ENCODE measurements at places on chromosomes 16 and 17.

GRCh38 chr17:46834846-46835245 is 16.4 kb upstream of the WNT3 start:
- no peak for DNase-seq

DNA sequence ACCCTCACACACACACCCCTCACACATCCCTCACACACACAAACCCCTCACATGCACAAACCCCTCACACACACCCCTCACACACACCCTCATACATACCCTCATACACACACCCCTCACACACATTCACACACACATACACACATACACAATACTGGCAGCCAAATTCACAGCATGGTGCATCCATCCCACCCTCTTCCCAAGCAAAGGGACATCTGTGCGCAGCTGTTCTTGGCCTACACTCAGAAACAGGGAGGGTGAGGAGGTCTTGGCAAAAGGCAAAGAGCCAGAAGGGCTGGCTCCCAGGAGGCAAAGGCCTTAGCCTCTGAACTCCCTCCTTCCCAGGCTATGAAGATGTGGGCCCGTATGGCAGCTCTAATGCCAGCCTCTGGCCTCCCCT is 23.4 kb downstream of the C17orf67 start:
- no peak for DNase-seq

DNA sequence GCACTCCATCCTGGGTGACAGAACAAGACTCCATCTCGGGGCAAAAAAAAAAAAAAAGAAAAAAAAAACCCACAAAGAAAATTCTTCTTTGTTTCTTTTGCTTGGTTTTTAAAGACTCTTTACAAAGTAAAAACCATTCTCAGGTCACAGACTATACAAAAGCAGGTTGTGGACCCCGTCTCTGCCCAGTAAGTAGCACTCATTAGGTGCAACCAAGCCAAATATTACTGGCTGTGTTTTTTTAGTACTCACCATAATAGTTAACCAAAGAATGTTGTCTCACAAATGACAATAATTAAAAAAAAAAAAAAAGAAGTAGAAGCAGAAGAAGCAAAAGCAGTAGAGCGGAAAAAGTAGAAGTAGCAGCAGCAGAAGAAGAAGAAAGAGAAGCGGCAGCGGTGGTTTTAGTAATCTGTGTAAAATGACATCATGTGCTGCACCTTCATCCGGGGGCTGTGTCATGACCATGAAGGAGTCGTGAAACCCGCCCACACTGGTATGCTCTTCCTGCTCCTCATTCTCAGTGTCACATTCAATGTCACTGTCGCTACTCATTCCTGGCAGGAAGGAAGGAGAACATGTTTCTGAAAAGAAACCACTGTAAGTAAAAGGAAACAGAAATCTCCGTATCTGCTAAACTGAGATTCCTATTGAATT is 105.4 kb downstream of the TRIM37 start:
- DNase-seq: peak; percentile 40

DNA sequence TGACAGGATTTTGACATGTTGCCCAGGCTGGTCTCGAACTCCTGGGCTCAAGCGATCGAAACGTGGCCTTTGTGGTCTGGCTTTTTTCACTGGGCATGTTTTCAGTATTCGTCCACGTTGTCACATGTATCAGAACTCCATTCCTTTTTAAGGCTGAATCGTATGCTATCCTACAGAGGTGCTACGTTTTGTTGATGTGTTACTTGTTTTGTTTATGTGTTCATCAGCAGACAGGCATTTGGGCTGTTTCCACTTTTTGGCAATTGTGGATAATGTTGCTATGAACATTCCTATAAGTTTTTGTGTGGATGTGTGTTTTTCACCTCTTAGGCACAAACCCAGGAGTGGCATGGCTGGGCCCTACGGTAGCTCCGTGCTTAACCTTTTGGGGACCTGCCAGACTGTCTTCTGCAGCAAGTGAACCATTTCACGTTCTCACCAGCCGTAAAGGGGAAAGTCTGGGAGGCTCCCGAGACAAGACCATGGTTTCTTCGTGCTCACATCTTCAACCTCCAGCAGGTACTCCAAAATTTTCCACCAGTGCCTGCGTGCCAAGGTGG is 26.9 kb downstream of the ADCY9 start:
- DNase-seq: no peak

DNA sequence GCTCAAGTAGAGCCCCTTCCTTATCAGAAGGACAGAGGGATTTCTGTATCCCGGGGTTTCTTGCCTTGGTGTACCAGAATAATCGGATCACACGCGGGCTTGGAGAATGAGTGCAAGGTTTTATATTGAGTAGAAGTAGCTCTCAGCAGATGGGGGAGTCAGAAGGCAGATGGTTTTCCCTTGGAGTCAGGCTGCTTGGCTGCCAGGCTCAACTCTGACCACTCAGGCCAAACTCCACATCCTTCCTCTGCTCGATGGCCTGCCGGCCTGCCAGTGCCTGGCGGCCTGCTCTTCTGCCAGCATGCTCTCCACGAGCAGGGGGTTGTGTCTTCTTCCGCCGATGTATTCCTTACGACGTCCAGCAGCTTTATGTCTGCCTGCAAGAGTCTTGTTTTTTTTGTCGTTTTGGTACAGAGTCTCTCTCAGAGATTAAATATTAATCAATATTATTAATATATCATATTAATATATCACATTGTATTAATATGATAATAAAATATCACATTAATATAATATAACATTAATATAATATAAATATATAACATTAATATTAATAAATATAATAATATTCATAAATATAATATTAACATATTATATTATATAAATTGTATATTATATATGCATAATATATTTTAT is 229.2 kb upstream of the WSCD1 start:
- DNase-seq: no peak

DNA sequence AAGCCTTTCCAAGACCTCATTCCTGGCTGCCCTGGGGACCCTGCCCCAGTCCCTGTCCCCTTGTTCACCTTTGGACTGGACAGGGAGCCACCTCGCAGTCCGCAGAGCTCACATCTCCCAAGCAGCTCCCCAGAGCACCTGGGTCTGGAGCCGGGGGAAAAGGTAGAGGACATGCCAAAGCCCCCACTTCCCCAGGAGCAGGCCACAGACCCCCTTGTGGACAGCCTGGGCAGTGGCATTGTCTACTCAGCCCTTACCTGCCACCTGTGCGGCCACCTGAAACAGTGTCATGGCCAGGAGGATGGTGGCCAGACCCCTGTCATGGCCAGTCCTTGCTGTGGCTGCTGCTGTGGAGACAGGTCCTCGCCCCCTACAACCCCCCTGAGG is 38.7 kb upstream of the IL21R start:
- DNase-seq: no peak

- no peak for DNase-seq
These were observed 4.8 kb upstream of the ERBB2 start for GRCh38 chr17:39695089-39695474.

- DNase-seq: no peak
These were observed 46.2 kb downstream of the ZFPM1 start for GRCh38 chr16:88499292-88499691.

DNA sequence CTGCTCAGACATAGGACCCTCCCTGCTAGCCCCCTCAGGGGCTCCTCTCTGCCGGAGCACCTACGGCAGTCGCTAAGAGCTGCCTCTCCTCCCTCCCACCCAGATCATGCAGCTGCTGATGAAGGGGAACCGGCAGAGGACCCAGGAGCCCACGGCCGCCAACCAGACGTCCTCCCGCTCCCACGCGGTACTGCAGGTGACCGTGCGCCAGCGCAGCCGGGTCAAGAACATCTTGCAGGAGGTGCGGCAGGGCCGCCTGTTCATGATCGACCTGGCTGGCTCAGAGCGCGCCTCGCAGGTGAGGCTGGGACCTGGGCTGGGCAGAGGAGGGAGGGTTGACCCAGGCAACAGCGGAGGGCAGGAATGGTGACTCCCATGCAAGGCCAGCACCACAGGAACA is 17.0 kb downstream of the BTBD17 start:
- DNase-seq: no peak

DNA sequence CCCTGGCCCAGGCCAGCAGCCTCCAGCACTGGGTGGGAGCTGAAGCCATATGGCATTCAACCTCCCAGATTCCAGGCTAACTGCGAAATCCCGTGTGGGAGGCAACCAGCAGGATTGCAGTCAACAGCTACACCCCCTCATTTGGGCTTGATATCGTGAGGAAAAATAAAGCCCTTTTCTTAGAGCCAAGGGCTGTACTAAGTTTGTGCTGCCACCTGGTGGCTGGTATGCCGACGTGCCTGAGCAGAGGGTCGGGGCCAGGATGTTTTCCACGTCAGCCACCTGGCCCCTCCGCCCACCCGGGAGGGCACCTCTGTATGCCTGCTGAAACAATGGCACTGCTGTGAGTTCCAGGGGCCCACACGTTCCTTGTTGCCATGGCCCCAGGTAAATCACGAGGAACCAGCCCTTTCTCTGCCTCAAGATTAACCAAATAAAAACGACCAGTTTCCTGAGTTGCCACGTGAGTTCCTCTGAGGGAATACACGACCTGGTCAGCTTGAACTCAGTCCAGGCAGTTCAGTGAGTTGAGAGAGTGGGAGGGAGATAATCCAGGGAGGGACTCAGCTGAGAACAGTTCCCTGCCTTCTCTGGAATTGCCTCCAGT is 9.0 kb downstream of the TMEM98 start:
- DNase-seq: peak; percentile 40

DNA sequence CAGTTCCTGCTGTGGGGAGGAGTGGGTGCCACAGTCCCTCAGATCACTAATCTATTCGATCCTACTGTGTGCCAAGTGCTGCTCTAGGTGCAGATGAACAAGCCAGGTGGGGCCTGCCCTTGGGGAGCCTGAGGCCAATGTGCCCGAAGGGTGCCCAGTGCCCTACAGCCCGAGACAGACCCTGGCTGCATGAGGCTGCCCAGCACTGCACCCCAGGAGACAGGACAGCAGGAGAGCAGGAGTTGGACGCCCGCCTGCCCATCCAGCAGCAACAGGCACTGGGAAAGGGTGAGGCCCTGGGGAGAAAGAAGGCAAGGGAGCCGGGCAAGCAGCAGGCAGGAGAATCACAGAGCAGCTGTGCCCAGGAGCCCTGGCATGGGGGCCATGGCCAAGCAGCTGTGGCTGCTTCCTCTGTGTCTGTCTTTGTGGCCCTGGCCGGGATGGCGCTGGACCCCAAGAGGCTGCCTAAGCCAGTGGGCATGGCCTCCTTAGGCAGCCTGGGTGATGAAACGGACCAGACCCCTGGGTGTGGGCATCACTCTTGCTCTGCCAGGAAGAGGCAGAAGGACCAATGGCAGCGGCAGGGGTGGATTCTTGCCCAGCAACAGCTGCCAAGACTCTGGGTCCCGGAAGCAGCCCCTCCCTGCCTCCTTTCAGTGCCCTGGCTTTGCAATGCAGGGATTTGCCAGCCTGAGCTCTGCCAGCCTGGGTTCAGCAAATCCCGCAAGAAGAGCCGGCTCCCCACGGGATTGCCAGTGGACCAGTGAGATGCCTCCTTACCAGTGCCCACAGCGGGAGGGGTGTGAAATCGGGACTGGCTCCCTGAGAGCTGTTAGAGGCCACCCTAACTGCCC is 179.6 kb upstream of the TNRC6C start:
- DNase-seq: no peak

- DNase-seq: no peak
These were observed 88.4 kb downstream of the ZZEF1 start for GRCh38 chr17:4054446-4054845.

DNA sequence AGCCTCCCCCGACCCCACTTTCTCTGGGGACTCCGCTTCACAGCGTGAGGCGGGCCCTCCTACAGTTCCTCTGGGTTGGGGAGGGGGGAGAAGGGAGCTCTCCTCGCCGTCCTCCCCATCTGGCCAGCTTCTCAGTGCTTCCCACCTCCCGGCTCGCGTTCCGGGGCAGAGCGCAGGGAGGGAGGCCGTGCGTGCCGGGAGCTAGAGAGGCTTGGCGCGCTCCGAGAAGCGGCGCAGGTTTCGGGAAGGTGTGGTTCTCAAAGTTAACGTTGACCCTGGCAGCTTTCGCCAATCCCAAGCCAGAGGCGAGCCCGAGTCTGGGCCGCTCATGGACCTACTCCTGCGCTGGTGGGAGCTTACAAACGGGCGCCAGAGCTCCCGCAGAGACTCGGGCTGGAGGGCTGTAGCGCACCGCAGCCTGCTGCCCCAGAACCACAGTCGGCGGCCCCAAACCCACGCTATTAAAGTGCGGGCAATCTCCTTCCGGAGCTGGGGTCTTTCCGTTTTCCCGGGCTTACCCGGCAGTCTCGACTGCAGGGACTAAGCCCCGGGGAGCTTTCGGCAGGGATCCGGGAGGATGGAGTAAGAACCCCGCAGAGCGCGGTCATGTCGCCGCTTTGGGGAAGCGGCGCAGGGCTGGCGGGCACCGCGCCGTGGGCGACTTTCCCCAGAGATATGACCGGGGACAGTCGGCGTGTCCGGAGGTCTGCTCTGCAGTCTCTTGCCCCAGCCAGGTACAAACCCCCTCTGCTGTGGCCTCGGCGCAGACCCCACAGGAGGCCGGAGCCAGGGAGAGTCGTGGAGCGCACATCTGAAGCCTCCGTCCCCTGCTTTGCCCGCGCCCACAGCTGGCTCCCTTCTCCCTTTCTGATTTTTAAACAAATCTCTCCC is 787 bp downstream of the CDH11 start:
- no peak for DNase-seq

DNA sequence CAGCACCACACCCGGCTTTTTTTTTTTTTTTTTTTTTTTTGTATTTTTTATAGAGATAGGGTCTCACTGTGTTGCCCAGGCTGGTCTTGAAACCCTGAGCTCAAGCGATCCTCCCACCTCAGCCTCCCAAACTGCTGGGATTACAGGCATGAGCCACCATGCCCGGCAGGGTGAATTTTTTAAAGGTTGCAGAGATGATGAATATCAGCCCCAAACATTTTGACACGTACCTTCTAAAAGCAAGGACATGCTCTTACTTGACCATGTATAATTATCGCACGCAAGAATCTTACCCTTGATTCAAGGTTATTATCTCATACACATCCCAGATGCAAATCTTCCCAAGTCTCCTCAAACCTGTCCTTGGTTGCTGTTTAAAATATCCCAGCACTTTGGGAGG is 4.3 kb upstream of the FOXC2 start:
- DNase-seq: no peak

DNA sequence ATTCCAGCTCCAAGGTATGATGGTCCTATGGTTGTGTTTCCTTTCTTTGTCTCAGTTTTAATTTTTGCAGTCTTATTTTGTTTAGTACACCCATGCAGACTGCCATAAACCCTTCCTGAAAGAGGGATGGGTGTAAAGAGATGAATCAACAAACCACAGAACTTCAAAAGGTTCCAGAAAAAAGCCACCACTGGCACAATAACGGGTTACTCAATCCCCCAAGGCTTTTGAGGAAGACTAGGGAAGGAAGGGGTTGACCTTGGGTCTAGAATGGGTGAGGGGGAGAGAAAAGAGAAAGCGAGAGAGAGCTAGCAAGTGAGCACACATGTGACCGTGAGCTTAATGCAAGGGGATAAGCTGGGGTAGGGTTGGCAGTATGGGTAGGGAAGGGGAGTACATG is 168.1 kb downstream of the XYLT1 start:
- DNase-seq: no peak

All from stimulated activated CD8-positive, alpha-beta memory T cell treated with anti-CD3 and anti-CD28 coated beads, Interleukin-15, amount 100 ng/mL, for 1 hour (primary cell).